ENCODE measurements at places on chromosomes 6 and 20. TPM values are rescaled to one million over a fixed set of nuclear protein-coding genes. Genes with fewer than 3 reads are reported as not detected.

The GABRR1 gene
- not detected for total RNA-seq

- DNase-seq, result peak; percentile 87
Measured at GRCh38 chr6:158649289-158650143, at the start of gene SYTL3. Gene SYTL3, plus strand, starts transcription at chr6:158650054. Its CDS starts 13,215 bp downstream, at chr6:158663269.

The SLC24A3 gene
- total RNA-seq, result not detected

DNA sequence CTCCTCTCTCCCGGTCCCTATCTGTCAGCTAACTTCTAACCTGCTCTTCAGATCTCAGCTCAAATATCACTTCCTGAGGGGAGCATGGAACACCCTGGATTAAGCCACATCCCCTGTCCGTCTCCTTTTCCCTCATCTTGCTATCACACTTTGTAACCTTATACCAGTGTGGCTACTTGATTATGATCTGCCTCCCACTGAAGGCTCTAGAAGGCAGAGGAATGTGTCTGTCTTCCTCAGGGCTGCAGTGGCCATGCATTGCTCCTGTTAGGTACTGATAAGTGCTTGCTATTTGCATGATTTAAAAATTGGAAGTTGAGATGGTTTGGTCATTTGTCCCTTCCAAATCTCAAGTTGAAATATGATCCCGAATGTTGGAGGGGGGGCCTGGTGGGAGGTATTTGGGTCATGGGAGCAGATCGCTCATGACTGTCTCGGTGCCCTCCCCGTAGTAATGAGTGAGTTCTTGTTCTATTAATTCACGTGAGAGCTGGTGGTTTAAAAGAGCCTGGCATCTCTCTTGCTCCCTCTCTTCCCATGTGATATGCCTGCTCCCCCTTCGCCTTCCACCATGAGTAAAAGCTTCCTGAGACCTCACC lies 71.4 kb downstream of the PLCB4 start:
- DNase-seq, result no peak

DNA sequence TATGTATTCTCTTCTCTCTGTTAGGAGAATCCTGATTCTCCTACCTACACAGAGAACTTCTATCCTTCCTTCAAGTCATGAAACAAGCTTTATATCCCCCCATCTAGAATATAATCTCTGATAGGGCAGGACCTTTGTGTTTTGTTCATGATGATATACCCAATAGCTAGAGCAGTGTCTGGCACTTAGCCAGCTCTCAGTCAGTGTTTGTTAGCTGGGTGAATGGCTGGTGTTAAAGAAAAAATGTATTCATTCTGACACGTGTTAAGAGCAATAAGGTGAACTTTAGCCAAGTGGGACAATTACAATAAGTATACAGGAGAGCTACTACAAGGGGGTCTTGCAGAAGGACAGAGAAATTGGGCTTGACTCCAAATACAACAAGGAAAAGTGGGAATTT lies 34.3 kb upstream of the TNFRSF21 start:
- DNase-seq, result no peak

DNA sequence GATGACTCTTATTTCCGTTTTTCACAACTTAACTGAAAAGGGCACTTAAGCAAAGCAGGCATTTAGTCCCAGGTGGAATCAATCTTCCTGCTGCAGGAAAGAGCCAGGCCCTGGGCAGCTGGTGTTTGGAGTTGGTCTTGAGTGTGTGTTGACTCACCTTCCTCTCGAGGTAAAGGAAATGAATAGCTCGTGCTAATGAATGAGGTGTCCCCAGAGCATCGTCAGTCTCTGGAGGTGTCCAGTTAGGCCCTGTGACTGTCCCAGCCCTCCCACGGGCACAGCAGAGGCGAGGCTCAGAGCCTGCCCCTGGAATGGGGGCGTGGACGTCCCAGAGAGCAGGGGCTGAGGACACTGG lies 277.7 kb downstream of the NRN1 start:
- peak; percentile 78 for DNase-seq

- DNase-seq, result no peak
Measured at GRCh38 chr6:101986476-101986875, 593.0 kb downstream of the GRIK2 start.

The EDN1 gene
- total RNA-seq, result 1.8 TPM

The MOCS3 gene
- total RNA-seq, result 11.5 TPM

- no peak for DNase-seq
Measured at GRCh38 chr20:9515214-9515585, 810 bp downstream of the LAMP5 start.

The DPPA5 gene
- total RNA-seq, result not detected

- peak; percentile 63 for DNase-seq
Measured at GRCh38 chr6:37130704-37131103, 39.2 kb upstream of the PIM1 start.

- DNase-seq, result no peak
Measured at GRCh38 chr6:71582820-71583219, 294.2 kb downstream of the OGFRL1 start.

DNA sequence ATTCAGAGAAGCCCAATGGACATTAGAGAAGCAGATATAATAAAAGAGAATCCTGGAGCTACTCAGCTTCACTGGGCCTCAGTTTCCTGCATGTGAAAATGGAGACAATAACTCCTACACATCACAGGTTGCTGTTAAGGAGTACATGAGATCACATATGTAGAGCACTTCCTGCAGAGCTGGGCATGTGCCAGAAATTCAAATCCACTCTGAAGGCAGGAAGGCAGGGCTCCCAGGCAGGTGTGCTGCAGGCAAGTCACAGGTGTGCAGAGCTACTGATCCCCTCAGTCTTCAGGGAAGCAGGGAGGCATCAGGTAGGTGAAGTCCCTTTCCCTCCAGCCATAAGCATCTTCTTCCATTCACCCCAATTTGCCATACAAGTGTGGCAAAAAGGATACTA lies 48.0 kb downstream of the DST start:
- no peak for DNase-seq

The GPLD1 gene
- 0.97 TPM for total RNA-seq

DNA sequence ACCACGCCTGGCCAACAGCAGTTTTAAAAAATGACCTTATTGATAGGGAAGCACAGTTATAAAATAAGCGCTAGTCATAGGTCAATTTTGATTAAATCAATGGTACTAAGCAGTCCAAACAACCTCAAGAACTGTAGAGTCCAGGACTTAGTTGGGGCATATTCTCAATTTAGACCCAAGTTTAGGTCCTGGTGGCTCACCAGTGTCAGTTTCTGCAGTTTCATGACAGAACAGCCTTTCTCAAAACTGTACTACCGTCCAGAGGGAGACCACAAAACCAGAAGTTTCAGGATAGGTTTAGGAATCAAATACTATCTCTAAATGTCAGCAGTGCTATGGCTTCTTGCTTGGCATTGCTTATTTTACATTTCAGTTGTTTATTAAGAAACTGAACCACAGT lies 39.1 kb downstream of the LHFPL5 start:
- DNase-seq, result no peak
